ENCODE measurements at places on chromosomes 3 and 15. TPM values are rescaled to one million over a fixed set of nuclear protein-coding genes. Genes with fewer than 3 reads are reported as not detected.

DNA sequence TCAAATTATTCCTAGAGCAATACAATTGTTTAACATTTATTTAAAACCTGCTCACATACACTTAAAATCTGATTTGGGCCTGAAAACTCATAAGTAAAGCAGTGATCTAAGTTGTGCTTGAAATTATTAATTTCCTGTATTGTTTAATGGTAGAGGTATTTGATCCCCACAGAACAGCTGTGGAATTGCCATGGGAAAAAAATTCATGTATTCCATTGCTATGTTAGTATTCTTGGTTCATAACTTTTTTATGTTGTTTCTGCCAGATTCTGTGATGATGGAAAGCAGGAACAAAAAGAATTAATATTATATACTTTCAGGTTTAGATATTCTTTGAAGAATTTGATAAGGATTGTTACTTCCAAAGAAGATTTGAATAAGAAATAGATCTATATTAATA is 831.5 kb upstream of the NR2F2 start:
- H3K4me1 ChIP-seq = no peaks in the 10 kb centered on the region
- no peak for DNase-seq
- H3K36me3 ChIP-seq = no peaks in the 10 kb centered on the region
- H3K27ac ChIP-seq = no peak overlapping the region

DNA sequence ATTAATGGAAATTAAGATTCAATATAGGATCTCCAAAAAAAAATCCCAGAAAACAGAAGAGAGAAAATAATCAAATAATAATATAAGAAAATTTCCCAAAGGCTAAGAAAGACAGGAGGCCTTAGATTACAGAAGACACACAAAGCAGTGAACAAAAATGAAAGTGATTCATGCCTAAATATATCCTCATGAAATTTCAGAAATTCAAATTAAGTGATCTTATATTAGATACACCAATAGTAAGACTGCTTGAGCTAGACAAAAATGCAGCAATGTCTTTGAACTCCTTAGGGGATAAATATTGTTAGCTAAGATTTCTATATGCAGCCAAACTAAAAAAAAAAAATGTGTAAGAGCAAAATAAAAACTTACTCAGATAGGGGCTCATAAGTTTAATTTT is 44.6 kb upstream of the ARPP21 start:
- no peaks in the 10 kb centered on the region for H3K4me1 ChIP-seq
- DNase-seq = no peak
- no peaks in the 10 kb centered on the region for H3K27me3 ChIP-seq
- no peak overlapping the region for H3K27ac ChIP-seq
- H3K36me3 ChIP-seq = no peaks in the 10 kb centered on the region
- H3K4me3 ChIP-seq = no peak overlapping the region

DNA sequence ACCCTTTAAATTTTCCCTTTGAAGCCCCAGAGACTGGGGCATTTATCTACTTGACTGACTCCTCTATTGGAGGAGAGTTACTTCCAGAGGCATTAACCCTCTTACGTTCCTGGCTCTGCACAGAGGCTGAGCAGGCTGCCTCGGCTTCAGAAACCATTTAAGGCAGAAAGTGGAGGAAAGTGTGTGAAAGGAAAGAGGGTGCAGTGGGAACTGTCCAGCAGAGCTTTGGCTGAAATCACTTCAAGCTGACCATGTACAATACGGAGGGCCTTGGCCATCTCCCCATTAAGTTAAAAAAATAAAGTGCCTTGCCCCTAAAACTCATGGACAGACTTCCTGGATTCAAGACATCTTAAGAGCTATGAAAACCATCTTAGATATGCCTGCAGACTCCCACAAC is 238.7 kb downstream of the SV2B start:
- no peaks in the 10 kb centered on the region for H3K36me3 ChIP-seq
- no peak overlapping the region for H3K4me3 ChIP-seq
- H3K4me1 ChIP-seq = no peaks in the 10 kb centered on the region
- peak; percentile 17 for DNase-seq

GRCh38 chr3:47273564-47273963 is 9.0 kb downstream of the KIF9 start:
- peaks cover 9% of the 10 kb centered on the region for H3K36me3 ChIP-seq
- DNase-seq = no peak
- H3K27ac ChIP-seq = no peak overlapping the region
- no peak overlapping the region for H3K4me3 ChIP-seq
- no peaks in the 10 kb centered on the region for H3K27me3 ChIP-seq
- no peaks in the 10 kb centered on the region for H3K4me1 ChIP-seq

DNA sequence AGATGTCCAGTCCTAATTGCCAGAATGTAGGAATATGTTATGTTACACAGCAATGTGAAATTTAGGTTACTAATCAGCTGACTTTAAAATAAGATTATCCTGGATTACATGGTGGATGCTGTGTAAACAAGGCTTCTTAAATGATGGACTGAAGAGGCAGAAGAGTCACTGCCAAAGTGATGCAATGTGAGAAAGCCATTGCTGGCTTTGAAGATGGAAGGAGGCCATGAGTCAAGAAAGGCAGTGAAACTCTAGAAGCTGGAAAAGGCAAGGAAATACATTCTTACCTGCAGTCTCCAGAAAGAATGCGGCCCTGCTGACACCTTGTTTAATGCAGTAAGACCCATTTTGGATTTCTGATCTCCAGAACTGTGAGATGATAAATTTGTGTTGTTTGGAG is 179.1 kb upstream of the ZPLD1 start:
- no peaks in the 10 kb centered on the region for H3K36me3 ChIP-seq
- H3K27ac ChIP-seq = no peak overlapping the region
- H3K4me1 ChIP-seq = no peaks in the 10 kb centered on the region
- H3K4me3 ChIP-seq = no peak overlapping the region

DNA sequence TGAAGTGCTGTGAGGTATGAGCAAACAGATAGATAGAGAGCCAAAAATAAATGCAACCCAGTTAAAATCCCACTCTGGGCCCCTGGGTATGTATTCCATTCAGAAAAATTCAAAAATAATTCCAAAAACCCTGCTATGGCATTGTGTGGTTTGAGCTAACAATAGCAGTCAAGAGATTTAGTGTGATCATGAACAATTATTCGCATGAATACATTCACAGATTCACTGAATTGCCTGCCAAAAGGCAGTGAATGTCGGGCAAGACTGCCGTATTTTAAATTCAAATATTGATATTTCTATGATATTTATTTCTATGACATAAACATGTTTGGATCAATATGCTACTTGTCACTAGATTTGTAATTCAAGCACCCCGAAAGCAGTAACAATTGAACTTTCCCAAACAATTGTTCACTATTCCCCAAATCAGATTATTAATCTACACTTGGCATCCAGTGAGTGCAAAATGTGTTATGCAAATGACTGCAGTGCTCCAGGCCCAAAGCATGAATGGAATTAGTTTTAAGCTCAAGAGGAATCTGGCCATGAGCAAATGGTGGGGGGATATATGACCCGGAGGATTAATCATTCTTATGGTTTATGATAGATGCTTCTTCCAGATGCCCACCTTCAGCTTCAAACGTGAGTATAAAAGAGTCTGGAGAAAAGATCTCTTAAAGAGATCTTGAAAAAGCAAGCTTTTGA is 417.0 kb upstream of the MEIS2 start:
- H3K27ac ChIP-seq = no peak overlapping the region
- DNase-seq = no peak
- H3K4me3 ChIP-seq = no peak overlapping the region
- H3K27me3 ChIP-seq = no peaks in the 10 kb centered on the region

DNA sequence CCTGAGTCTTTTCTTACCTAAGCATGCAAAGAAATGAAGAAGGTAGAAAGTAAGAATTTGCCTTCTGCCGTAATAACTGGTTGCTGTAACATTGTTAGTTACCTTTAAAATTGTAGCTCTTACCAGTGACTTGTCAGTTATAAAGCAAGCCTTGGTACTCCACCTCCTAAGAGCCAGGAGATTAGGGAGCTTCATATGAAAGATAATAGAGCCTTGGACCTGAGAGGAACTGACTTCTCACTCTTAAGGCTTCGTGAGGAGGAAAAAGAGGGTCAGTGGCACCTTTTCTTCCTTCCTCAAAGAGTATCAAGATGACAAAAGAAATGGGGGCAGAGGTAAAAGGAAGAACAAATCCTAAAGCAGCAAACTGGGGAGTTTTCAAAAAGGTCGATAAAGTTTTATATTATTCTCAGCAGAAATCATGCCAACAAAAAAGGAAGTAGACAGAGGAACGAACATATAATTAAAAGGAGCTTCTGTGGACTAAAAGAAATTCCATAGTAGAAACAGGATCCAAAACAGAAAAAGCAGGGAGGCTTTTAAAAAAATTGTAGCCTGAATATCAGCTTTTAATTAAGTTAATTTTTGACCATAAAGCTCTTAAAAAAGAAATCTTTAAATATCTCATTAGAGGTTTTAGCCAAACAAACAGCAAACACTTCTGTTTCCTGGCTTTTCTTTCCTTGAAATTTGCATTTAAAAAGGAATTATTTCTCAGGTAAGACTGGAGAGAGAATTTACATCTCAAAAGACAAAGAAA is 847.1 kb upstream of the ALCAM start:
- no peak for DNase-seq
- no peak overlapping the region for H3K4me3 ChIP-seq
- H3K36me3 ChIP-seq = no peaks in the 10 kb centered on the region
- no peaks in the 10 kb centered on the region for H3K27me3 ChIP-seq
- peaks cover 15% of the 10 kb centered on the region for H3K4me1 ChIP-seq

DNA sequence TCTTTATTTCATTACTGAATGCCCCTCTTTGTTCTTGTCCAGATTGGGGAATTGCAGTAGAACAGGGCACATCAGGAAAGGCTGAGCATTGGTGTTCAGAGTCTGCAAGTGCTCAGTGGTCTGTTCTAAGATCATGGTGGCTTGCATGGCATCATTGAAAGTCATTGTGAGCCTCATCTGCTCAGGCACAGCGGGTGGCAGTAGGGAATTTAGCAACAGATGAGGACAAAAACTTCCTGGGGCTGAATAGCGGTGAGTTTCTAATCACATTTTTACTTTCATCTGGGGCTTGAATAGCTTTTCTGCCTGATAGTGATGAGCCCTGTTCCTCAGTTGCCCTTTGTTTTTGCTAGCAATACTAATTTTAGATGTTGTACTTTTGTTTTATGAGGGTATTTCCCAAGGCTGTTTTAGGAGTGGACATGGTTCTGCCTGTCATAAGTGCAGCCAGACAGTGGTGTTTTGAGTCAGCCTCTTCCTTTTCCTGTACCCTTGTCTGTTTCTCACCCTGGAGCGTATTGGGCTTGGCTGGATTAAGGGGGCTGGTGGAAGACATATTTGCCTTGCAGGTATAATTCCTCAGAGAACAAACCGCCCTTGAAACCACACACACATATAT is 127.2 kb upstream of the IL12A start:
- H3K36me3 ChIP-seq = no peaks in the 10 kb centered on the region
- no peak overlapping the region for H3K27ac ChIP-seq
- H3K4me1 ChIP-seq = peaks cover 8% of the 10 kb centered on the region

DNA sequence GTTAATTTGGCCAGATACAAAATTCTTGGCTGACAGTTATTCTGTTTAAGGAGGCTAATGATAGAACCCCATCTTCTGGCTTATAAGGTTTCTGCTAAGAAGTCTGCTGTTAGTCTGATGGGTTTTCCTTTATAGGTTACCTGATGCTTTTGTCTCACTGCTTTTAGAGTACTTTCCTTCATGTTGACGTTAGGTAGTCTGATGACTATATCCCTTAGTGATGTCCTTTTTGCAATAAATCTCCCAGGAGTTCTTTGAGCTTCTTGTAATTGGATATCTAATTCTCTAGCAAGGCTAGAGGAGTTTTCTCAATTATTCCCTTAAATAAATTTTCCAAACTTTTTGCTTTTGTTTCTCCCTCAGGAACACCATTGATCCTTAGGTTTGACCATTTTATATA is 114.1 kb upstream of the CDIN1 start:
- H3K27ac ChIP-seq = no peak overlapping the region
- no peaks in the 10 kb centered on the region for H3K36me3 ChIP-seq
- no peak overlapping the region for H3K4me3 ChIP-seq
- H3K4me1 ChIP-seq = no peaks in the 10 kb centered on the region
- no peak for DNase-seq

GRCh38 chr15:90701048-90701447 is 16.1 kb upstream of the BLM start:
- DNase-seq = no peak
- H3K4me1 ChIP-seq = no peaks in the 10 kb centered on the region
- no peaks in the 10 kb centered on the region for H3K27me3 ChIP-seq
- no peak overlapping the region for H3K4me3 ChIP-seq

GRCh38 chr3:84925571-84925970 is 33.2 kb upstream of the CADM2 start:
- no peaks in the 10 kb centered on the region for H3K4me1 ChIP-seq
- H3K27ac ChIP-seq = no peak overlapping the region
- no peak overlapping the region for H3K4me3 ChIP-seq
- no peaks in the 10 kb centered on the region for H3K27me3 ChIP-seq
- no peaks in the 10 kb centered on the region for H3K36me3 ChIP-seq

DNA sequence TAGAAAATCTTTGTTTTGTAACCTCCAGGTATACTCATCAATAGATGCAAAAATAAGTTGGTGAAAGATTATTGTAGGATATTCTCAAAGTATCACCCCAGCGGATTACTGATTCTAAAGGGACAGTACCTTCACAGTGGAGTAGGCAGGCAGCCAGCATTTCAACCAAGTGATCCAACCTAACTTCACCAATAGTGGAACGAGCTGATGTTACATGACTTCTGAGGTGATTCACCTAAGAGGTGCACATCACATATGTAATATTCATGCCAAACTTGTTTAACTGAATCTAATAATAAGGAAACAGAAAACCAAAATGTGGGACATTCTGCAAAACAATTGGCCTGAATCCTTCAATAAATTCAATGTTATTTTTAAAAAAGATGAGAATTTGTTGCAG is 14.3 kb downstream of the MYZAP start:
- DNase-seq = no peak
- H3K4me1 ChIP-seq = peaks cover 53% of the 10 kb centered on the region
- no peaks in the 10 kb centered on the region for H3K27me3 ChIP-seq

DNA sequence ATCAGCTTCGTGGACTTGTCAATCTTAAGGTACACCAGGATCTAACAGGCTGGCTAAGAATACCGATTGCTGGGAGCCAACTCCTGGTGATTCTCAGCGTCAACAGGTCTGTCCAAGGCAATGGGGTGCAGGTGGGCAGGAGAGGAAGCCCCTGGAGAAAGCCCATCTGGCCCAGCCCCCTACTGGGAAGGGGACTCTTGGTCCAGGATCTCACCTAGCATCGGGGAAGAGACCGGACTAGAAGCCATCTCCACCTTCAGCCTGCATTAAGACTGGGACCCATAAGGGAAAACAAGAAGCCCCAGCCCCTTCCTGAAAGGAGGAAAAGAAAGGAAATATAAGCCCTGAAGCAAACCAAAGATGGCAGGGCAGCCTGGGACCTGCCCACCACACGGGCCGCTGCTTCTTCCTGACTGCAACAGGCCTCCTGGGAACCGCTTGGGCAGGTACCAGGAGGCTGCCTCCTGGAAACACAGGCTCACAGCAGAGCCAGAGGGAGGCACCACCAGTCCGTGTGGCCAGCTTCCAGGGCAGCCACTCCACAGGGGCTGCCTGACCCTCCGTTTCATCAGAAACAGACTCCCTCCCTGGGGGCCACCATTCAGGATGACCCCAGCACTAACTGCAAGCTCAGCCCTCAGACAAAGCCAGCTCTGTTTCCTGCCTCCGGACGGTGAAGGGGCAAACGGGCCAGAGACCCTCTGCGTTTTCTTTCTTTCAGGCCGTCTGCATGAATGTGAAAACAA is 100.2 kb downstream of the LRIG1 start:
- H3K27me3 ChIP-seq = no peaks in the 10 kb centered on the region
- no peak for DNase-seq
- H3K27ac ChIP-seq = no peak overlapping the region
- no peak overlapping the region for H3K4me3 ChIP-seq
- H3K36me3 ChIP-seq = peaks cover 11% of the 10 kb centered on the region

The GOLGA8T gene
- not detected for total RNA-seq

The GRK7 gene
- total RNA-seq = not detected

The ARL6 gene
- 5.6 TPM for total RNA-seq

The SPINK8 gene
- total RNA-seq = not detected

The PARP16 gene
- 4.6 TPM for total RNA-seq

The ECE2 gene
- not detected for total RNA-seq

The SMAD3 gene
- 121 TPM for total RNA-seq
